ENCODE measurements at places on chromosomes 3 and 15.

GRCh38 chr3:73759297-73759711, 134.6 kb upstream of the PDZRN3 start:
- DNase-seq: no peak

DNA sequence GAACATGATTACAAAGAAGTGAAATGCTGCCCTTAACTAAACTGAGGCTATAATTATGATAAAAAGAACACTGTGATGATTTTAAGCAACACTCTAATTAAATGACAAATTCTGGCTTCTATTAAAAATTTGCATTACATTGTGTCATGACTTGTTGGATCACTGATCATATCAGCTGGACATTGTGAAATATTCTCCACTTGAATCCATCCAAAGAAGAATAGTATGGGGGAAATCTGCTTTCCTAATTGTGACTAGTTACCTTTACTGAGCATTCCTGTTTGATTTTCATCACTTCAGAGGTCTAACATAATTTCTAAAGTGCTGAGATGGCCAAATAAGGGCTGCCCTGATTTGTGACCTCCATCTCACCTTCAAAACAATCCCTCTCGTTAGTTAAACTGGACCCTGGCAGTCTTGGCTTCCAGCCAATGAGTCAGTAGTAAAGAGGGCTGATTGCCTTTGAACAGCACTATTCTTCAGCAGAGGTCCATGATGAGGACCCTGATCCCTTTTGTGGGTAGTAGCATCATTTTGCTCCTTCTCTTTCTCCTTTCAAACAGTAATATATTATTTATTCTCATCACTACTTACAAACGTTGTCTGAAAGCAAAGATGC, 53.5 kb upstream of the LEKR1 start:
- DNase-seq: no peak

GRCh38 chr15:58457466-58457965, 25.7 kb downstream of the LIPC start:
- no peak for DNase-seq

GRCh38 chr15:101221902-101222301, 29.9 kb downstream of the CHSY1 start:
- no peak for DNase-seq

DNA sequence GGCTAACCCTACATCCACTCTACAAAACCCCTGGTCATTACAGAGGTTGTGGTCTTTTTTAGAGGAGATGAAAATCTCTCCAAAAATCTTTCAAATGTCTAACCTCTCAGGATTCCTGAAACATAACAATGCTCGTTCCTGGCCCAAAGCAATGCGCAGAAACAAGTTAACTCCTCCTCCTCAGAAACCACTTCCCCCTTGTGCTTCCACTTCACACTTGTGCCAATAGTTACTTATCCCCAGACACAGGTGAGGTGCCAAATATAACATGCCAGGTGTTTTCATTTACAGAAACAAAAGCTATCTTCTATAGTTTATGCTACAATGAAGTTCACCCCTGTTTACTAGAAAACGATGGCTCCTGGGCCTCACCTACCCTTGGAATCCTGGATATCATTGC, 6.2 kb downstream of the NDUFAF1 start:
- DNase-seq: no peak

GRCh38 chr3:193800138-193801043, 207.4 kb downstream of the OPA1 start:
- no peak for DNase-seq

- no peak for DNase-seq
These were observed 291.6 kb upstream of the VEPH1 start for GRCh38 chr3:157794771-157795170.

- DNase-seq: no peak
These were observed 265.5 kb downstream of the ADAMTSL3 start for GRCh38 chr15:83919319-83919830.

DNA sequence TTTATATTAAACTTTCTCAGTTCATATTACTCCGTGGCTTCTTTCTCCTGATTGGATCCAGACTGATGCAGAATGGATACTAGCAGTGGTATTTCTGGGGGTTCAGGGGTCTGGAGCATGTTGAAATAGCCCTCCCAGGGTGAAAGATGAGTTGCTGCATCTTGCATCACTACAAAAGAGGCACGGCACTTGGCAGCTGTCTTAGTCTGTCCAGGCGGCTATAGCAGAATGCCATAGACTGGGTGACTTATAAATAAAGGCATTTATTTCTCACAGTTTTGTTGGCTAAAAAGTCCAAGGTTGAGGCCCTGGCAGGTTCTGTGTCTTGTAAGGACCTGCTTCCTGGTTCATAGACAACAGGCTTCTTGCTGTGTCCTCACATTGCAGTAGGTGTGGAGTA, 660 bp upstream of the BCL2L10 start:
- DNase-seq: no peak

- no peak for DNase-seq
These were observed 7.0 kb upstream of the TM4SF18 start for GRCh38 chr3:149340310-149340933.

DNA sequence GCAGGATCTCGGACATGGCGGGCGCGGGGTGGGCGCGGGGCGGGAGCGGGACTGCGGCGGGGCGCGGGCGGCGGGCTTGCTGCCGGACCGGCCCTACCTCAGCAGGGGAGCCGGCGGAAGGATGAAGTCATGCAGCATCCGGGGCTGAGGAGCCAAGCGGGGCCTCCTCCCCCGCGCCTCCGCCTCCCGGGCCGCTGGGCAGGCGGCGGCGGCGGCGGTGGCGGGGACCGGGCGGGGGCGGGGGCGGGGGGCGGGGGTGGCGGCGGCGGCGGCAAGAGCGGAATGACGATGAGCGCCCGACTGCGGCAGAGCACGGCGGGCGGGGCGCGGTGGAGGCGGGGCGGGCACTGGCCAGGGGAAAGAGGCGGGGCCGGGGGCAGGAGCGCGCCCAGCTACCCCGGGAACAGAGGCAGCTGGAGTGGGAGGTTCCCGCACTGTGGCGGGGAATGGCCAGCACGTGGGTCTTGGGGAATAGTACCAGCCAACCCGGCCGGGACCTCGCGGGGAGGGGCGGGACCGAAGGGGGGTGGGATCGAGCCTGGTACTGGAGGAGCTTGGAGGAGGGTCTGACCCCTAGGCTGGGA, at the start of gene CAMK2N2:
Gene CAMK2N2, minus strand, starts transcription at position 284 of the 584 bp plus-strand sequence. Its CDS starts 268 bp downstream, at position 16.
- peak; percentile 45 for DNase-seq

- no peak for DNase-seq
These were observed 44.9 kb downstream of the DNAH1 start for GRCh38 chr3:52361011-52361410.

DNA sequence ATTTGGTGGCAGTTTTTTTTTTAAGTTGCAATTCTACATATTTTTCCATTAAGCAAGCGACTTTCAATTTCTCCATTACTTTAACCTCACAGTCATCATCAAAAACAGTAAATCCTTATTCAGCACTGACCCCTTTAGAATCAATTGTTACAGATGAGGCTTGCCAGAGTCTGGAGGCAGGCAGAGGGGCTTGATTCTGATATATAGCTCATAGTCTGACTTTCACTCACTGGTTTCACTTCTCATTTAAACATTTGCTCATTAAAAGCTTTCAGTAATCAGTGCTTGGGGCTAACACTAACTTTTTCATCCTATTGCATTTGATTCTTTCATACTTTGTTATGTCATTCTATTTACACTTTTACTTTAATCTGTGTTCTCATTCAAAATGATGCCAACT, 88.4 kb downstream of the PYDC2 start:
- no peak for DNase-seq

- DNase-seq: no peak
These were observed 6.1 kb downstream of the SEMA4B start for GRCh38 chr15:90207252-90207651.

DNA sequence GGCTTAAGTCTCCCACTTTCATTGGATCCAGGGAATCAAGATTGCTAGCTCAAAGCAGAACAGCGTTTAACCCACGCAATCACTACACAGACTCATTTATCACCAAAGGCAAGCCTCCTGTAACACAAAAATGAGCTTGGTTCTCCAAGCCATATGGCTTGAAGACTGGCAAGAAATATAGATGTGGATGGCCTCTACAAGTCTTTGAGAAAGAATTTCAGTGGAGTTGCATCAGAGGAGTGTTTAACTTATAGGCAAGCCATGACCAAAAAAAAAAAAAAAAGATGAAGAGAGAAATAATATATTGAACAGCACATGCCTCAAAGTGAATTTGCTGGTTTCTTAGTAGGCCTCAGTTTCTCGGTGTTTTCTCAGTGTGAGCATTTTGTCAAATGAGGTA, 27.3 kb downstream of the PDZRN3 start:
- no peak for DNase-seq

GRCh38 chr3:164521139-164521538, 557.2 kb downstream of the SI start:
- DNase-seq: no peak

DNA sequence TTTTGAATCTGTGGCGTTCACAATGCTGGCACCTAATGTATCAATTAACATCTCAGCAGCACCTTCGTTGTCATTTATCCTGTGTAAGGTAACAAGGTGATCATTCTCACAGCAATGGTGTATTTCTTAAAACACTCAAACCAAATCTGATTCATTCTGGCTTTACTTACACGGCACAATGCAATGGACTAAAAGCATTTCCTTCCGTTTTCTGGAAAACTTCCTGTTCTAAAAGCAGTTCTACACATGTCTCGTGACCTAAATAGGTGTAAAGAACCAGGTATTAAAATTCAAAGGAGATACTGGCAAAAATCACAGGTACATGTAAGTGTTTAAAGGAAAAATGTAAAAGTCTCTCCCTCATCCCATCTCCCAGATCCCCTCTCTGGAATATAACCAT, 77.8 kb downstream of the BTD start:
- no peak for DNase-seq

DNA sequence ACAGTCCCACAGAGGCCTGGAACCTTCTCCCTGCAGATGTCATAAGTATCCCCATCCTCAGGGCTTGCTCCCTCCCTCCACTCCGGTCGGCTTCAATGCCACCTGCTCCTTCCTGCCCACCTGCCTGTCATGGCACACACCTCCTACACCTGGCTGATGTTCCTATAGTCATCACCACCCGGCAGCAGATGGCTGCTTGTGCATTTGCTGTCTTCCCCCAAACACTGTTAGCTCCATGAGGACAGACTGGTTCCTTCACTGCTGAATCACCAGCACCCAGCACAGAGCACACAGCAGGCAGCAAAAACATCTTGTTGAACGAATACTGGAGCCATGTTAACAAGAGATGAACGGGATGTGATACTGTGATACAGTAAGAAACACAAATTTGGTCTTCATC, 14.8 kb downstream of the TARS3 start:
- no peak for DNase-seq

GRCh38 chr3:194577986-194578905, 55.0 kb downstream of the TMEM44 start:
- DNase-seq: no peak

DNA sequence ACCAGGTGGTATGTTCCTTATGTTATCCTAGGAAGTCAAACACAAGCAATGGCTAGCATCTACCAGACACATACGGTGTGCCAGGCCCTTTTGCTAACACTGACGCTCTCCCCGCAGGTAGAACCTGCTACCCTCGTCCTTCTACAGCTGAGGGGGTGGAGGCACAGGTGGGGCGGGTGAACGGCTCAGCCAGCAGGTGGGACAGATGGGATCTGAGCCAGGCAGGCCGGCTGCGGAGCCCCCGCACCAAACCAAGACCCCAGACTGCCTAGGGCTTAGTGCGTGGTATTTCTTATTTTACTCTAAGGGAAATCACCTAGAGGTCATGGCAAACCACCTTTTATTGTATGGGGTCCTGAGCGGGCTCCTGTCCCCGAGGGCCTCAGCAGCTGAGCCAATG, 53.9 kb upstream of the PCSK6 start:
- DNase-seq: no peak

- DNase-seq: no peak
These were observed 59.6 kb upstream of the MRPS22 start for GRCh38 chr3:139284221-139284620.

- no peak for DNase-seq
These were observed 54.0 kb downstream of the PLOD2 start for GRCh38 chr3:146106986-146107385.

GRCh38 chr3:13569641-13570390, 20.9 kb downstream of the FBLN2 start:
- DNase-seq: no peak

GRCh38 chr3:188559856-188560255, 405.9 kb downstream of the LPP start:
- no peak for DNase-seq

- DNase-seq: no peak
These were observed 5.0 kb upstream of the ATP8B4 start for GRCh38 chr15:50123861-50124557.

- DNase-seq: no peak
These were observed 33.5 kb upstream of the PARL start for GRCh38 chr3:183918178-183918577.

DNA sequence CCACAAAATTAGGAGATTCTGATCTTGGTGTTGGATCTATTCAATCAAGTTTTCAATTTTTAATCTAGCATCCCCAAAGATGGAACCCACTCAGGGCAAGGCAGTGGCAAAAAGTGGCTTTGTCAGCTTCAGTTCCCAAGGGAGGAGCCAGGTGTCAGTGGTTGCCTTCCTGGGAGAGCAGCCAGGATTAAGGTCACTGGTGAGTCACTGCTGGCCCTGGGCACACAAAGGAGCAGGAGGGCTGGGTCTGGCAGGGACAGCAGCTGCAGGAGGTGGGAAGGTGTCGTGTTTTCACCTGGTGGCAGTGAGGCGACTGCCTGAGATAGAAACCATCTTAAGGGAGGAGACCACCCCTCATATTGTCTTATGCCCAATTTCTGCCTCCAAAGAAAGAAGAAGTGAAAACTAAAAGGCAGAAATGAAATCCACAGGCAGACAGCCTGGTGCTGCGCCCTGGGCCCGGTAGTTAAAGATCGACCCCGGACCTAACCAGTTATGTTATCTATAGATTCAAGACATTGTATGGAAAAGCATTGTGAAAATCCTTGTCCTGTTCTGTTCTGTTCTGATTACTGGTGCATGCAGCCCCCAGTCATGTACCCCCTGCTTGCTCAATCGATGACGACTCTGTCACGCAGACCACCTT, 5.9 kb upstream of the KLHL25 start:
- DNase-seq: no peak

DNA sequence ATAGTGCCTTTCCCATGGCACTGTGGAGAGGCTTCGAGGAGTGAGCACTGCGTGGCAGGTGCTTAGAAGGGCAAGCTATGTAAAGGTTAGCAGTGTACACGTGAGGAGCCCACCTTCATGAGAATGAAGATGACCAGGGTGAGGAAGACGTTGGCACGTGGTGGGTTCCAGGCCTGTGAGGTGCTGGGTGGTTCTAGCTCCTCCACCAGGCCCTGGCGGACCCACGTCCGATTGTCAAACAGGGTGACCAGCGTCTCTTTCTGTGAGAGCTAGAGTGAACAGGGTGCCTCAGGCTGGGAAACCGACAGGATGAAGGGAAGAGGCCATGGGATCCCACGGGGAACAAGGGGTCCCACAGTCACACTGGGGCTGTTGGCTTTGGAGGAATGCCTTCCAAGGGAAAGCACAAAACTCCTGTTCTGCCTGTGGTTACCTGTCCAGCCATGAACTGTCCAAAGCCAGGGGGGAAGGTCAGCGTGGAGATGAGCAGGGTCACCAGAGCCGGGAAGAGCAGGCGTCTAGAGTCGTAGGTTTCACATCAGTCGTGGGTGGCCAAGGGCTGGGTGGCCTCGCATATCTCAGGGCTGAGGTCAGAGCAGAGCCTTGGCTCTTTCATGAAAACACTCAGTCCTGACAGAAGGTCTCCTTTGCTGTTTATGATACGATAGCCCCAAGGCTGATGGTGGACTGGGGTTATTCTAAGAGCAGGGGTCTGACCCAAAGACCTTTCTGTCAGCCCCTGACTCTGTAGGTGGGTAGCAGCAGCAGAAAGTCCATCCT, 6.0 kb downstream of the CLCN2 start:
- no peak for DNase-seq

Measured in activated CD4-positive, alpha-beta T cell treated with anti-CD3 and anti-CD28 coated beads, Interleukin-2, amount 50 U/mL, for 1 hour (primary cell).